ENCODE measurements at places on chromosomes 1 and 21. TPM values are rescaled to one million over a fixed set of nuclear protein-coding genes. Genes with fewer than 3 reads are reported as not detected.

DNA sequence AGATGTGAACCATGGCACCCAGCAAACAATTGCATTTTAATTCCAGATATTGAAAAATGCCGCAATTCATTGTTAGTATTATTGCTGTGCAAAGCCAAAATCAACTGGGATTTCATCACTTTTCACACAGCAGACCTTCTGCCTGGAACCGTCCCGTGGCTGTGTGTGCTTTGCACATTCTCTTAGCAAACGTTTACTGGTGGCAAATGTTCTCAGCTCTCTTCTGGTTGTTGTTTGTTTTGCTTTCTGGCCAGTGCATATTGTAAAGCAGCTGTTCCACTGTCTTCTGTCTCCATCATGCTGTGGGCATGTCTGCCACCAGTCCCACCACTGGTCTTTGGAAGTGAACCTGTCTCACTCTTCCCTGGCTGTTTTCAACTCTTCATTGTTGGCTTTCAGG is 19.8 kb upstream of the TTLL10 start:
- DNase-seq: no peak
- H3K4me3 ChIP-seq: no peak overlapping the region
- no peak overlapping the region for H3K27ac ChIP-seq
- peaks cover 14% of the 10 kb centered on the region for H3K4me1 ChIP-seq
- H3K27me3 ChIP-seq: no peaks in the 10 kb centered on the region

GRCh38 chr1:234573711-234574299 is 36.2 kb downstream of the IRF2BP2 start:
- no peak overlapping the region for H3K27ac ChIP-seq
- no peak for DNase-seq
- H3K36me3 ChIP-seq: no peaks in the 10 kb centered on the region
- H3K27me3 ChIP-seq: no peaks in the 10 kb centered on the region

GRCh38 chr1:44637702-44638411 is 36.4 kb downstream of the TMEM53 start:
- no peak overlapping the region for H3K27ac ChIP-seq
- DNase-seq: no peak
- H3K4me3 ChIP-seq: no peak overlapping the region
- H3K4me1 ChIP-seq: peaks cover 11% of the 10 kb centered on the region
- H3K36me3 ChIP-seq: peaks cover 96% of the 10 kb centered on the region

GRCh38 chr1:167548059-167548932 is 5.3 kb downstream of the CREG1 start:
- H3K4me1 ChIP-seq: peaks cover 80% of the 10 kb centered on the region
- peak overlapping the region; percentile 90 for H3K27ac ChIP-seq

GRCh38 chr1:244461245-244462071 is at the start of gene CATSPERE:
TSS of gene CATSPERE (plus strand) at chr1:244461273. CDS start at chr1:244461430, 157 bp downstream.
- H3K4me3 ChIP-seq: peak within 1 kb of the TSS; percentile 64
- peak within 1 kb of the TSS; percentile 21 for H3K27ac ChIP-seq
- peaks cover 16% of the 10 kb centered on the region for H3K4me1 ChIP-seq
- H3K36me3 ChIP-seq: no peaks in the 10 kb centered on the region
- DNase-seq: peak; percentile 72
- H3K27me3 ChIP-seq: no peaks in the 10 kb centered on the region

DNA sequence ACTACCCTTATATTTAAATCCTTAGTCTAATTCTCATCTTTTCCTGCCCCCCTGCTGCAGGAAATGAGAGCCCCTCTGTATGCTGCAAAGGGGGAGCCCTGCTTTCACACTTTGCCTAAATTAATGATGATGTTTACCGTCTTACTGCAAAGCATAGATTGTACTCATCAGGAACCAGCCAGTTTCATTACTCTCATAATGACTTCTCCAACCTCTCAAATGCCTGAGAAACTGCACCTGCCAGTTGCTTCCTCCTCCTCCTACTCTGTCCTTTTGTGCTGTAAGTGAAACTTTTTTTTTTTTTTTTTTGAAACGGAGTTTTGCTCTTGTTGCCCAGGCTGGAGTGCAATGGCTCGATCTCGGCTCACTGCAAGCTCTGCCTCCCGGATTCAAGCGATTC is 101.7 kb downstream of the ADSS2 start:
- no peak overlapping the region for H3K27ac ChIP-seq
- H3K4me1 ChIP-seq: peaks cover 41% of the 10 kb centered on the region
- no peaks in the 10 kb centered on the region for H3K27me3 ChIP-seq
- H3K4me3 ChIP-seq: no peak overlapping the region
- no peak for DNase-seq
- no peaks in the 10 kb centered on the region for H3K36me3 ChIP-seq

UFC1 gene
- 108 TPM for polyA plus RNA-seq

- H3K27ac ChIP-seq: no peak overlapping the region
- DNase-seq: no peak
- H3K4me3 ChIP-seq: no peak overlapping the region
Measured at GRCh38 chr21:36261459-36261858, 58.5 kb upstream of the MORC3 start.

SYTL1 gene
- polyA plus RNA-seq: 44.6 TPM

DNA sequence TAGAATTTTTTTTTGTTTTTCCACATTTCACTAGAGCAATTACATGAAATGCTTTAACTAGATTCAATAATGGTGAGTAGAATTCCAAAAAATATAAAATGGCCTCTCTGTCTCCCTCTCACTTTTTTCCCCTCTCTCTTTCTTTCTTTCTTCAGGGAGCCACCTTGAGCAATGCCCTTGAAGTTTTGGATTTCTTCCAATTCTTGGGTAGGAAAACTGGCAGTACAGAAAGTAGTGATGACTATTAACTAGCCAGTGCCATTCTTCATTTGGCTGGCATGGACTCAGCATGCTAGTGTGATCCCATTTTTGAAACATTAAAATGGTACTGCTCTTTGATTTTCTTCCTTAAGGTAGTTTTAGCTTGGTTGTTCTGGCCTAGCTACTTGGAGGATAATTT is 4.5 kb upstream of the FNBP1L start:
- peaks cover 12% of the 10 kb centered on the region for H3K4me1 ChIP-seq
- no peak overlapping the region for H3K27ac ChIP-seq
- H3K4me3 ChIP-seq: no peak overlapping the region
- H3K27me3 ChIP-seq: peaks cover 5% of the 10 kb centered on the region

SPRR3 gene
- polyA plus RNA-seq: not detected

CDA gene
- polyA plus RNA-seq: 130 TPM

- no peak overlapping the region for H3K27ac ChIP-seq
- DNase-seq: no peak
- no peaks in the 10 kb centered on the region for H3K27me3 ChIP-seq
- H3K4me1 ChIP-seq: no peaks in the 10 kb centered on the region
- H3K4me3 ChIP-seq: no peak overlapping the region
- H3K36me3 ChIP-seq: no peaks in the 10 kb centered on the region
Measured at GRCh38 chr1:33072707-33073106, 8.2 kb upstream of the AZIN2 start.

PROK1 gene
- not detected for polyA plus RNA-seq

GRCh38 chr1:11072216-11072917 is 12.5 kb upstream of the SRM start:
- no peak overlapping the region for H3K27ac ChIP-seq
- no peak for DNase-seq
- H3K36me3 ChIP-seq: peaks cover 100% of the 10 kb centered on the region
- H3K4me3 ChIP-seq: no peak overlapping the region

DNA sequence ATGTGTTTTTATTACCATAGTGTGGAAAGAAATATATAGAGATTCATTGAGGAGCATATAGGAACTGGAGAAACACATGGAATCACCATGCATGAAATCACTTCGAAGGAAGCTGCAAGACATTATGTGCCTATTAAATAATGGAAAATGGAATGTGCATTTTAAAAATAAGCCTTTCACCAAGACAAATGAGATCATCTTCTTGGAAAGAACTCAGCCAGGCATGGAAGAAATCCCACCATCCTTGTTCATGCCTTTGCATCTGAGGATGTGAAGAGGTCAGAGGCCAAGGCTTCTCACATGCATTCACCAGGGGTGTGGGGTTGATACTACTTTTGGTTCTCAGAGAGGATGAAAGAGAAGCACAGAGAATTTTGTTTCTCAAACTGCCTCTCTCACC is 50.0 kb downstream of the C1orf198 start:
- H3K4me1 ChIP-seq: no peaks in the 10 kb centered on the region
- no peak overlapping the region for H3K4me3 ChIP-seq
- no peak for DNase-seq
- H3K27me3 ChIP-seq: no peaks in the 10 kb centered on the region
- no peaks in the 10 kb centered on the region for H3K36me3 ChIP-seq

CTSE gene
- not detected for polyA plus RNA-seq

GRCh38 chr1:156226116-156226538 is 13.3 kb downstream of the PMF1 start:
- no peak for DNase-seq
- no peaks in the 10 kb centered on the region for H3K27me3 ChIP-seq
- no peak overlapping the region for H3K27ac ChIP-seq
- H3K4me3 ChIP-seq: no peak overlapping the region

- no peak overlapping the region for H3K4me3 ChIP-seq
- DNase-seq: no peak
- no peak overlapping the region for H3K27ac ChIP-seq
- H3K36me3 ChIP-seq: no peaks in the 10 kb centered on the region
Measured at GRCh38 chr1:36585569-36586548, 103.1 kb upstream of the CSF3R start.

GRCh38 chr1:27153549-27153886 is 1.4 kb downstream of the SLC9A1 start:
- no peaks in the 10 kb centered on the region for H3K27me3 ChIP-seq
- H3K36me3 ChIP-seq: peaks cover 2% of the 10 kb centered on the region
- DNase-seq: no peak

RNF187 gene
- polyA plus RNA-seq: 27.6 TPM

- no peak for DNase-seq
- no peaks in the 10 kb centered on the region for H3K36me3 ChIP-seq
- H3K4me3 ChIP-seq: no peak overlapping the region
- no peaks in the 10 kb centered on the region for H3K27me3 ChIP-seq
- no peak overlapping the region for H3K27ac ChIP-seq
- no peaks in the 10 kb centered on the region for H3K4me1 ChIP-seq
Measured at GRCh38 chr1:115164940-115165705, 75.8 kb upstream of the TSPAN2 start.

DNA sequence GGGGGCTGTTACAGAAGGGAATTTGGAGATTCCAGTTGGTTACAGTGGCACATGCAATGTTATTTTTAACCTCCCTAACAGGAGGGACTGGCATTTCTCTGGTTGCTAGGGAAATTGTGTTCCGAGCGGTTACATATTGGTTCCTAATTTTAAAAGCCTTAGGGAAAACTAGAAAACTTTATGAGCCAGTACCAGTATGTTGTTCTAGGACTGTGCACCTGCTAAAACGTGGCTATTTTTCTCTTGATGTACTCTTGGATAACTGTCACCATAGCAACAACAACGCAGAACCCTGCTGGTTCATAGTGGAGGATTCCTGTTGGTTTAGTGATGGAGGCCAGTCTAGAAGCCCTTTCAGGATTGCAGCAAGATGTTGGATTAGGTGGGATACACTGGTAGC is 68.9 kb upstream of the PGBD5 start:
- no peaks in the 10 kb centered on the region for H3K4me1 ChIP-seq
- H3K36me3 ChIP-seq: no peaks in the 10 kb centered on the region

DNA sequence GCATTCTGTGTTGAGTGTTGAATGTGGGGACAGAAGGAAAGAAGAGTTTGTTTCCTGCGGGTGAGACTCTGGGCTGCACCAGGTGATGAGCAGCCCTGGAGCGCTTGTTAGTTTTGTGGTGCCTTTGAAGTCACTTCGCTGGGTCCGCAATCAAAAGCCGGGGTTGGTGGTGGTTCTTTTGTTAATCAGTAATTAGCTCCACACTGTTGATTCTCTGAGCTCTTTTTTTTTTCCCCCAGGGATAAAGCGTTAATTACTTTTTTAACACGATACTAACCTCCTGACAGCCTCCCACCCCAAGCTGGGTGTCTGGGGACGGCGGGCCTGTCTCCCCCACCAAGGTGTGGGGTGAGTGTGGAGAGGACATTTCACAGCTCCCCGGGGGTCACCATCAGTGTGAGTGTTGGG is 56.6 kb downstream of the AGPAT3 start:
- DNase-seq: no peak
- H3K27ac ChIP-seq: no peak overlapping the region
- no peaks in the 10 kb centered on the region for H3K27me3 ChIP-seq
- peaks cover 17% of the 10 kb centered on the region for H3K4me1 ChIP-seq

NES gene
- polyA plus RNA-seq: not detected

- no peaks in the 10 kb centered on the region for H3K36me3 ChIP-seq
- no peak overlapping the region for H3K4me3 ChIP-seq
- no peaks in the 10 kb centered on the region for H3K4me1 ChIP-seq
- no peaks in the 10 kb centered on the region for H3K27me3 ChIP-seq
- H3K27ac ChIP-seq: no peak overlapping the region
Measured at GRCh38 chr1:186303911-186304310, 71.1 kb downstream of the TPR start.

TFF2 gene
- not detected for polyA plus RNA-seq

- H3K27me3 ChIP-seq: no peaks in the 10 kb centered on the region
- DNase-seq: no peak
- no peak overlapping the region for H3K27ac ChIP-seq
Measured at GRCh38 chr1:152801333-152801732, 4.8 kb downstream of the LCE1D start.

LCE2B gene
- not detected for polyA plus RNA-seq

- peaks cover 42% of the 10 kb centered on the region for H3K36me3 ChIP-seq
- H3K4me3 ChIP-seq: no peak overlapping the region
- no peak overlapping the region for H3K27ac ChIP-seq
Measured at GRCh38 chr1:42689912-42690311, 7.7 kb downstream of the YBX1 start.

DNA sequence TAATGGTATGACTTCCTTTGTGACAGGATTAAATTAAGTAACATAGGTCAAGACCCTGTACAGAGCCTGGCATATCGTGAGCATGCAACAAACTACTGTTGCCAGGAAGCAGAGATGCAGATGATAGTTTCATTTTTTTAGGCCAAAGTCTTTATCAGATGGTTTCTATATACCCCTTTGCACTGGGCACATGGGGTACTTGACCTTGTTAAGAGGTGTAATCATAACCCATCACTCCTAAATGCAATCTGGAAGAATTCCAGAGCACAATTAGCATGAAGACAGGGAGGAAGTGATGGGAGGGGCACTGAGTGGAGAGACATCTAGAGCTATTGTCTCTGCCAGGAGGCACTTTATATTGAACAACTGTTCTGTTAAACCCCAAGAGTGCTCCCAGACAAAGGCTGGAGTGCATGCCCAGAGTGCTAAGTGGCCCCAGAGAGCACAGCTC is 22.1 kb downstream of the ZBTB17 start:
- peaks cover 69% of the 10 kb centered on the region for H3K4me1 ChIP-seq
- DNase-seq: no peak
- H3K27me3 ChIP-seq: no peaks in the 10 kb centered on the region
- no peak overlapping the region for H3K4me3 ChIP-seq

Measured in CD14-positive monocyte (primary cell).